ENCODE measurements at places on chromosomes 1 and 21.

- no peak for DNase-seq
Observed at GRCh38 chr1:232386721-232387510, 243.0 kb downstream of the SIPA1L2 start.

DNA sequence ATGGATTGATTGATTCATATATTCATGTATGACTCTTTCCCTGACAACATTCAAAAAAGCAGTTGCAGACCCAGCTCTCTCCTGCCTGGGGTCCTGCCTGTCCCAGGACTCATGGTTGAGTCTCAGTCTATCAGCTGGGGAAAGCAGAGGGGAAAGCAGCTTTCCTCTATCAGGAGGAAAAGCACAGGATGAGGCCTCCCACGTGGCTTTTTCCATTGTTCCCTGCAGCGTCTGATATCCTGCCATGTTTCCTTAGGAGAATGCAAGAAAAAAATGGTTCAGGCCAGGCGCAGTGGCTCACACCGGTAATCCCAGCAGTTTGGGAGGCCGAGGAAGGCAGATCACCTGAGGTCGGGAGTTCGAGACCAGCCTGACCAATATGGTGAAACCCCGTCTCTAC is 133.0 kb upstream of the VAMP3 start:
- DNase-seq, result no peak

DNA sequence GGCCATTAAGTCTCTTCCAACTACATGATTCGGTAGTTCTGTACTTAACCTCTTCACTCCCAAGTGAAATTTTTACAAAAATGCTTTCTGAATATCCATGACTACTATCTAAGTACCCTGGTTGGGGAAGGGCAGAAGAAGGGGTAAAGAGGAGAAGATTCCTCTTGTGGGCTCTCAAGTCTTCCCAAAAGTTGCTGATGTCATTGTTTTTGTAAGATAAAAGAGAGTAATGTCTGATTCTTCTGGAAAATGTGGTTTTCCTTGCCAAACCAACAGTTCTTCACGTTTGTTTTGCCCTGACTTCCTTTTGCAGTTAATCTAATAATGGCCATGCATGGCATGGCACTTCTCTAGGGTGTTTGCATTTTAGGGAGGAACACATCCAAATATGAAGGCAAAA is 34.7 kb upstream of the AK4 start:
- peak; percentile 44 for DNase-seq

DNA sequence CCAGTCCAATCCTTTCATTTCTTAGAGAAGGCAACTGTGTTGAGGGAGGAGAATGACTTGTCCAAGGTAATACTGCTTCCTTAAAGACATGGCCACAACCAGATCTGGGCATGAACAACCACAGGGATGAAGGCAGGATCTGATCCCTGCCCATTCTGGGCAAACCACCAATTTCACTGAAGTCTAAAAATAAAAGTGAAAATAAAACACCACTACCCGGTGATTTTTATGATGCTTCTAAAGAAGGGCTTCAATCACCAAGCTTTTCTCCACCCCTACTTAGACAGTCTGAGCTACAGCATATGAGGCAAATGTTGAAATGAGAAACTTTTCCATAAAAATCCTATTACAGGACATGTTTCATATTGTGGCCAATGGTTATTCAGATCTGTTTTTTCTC is 133.0 kb downstream of the PTPN14 start:
- DNase-seq, result no peak

DNA sequence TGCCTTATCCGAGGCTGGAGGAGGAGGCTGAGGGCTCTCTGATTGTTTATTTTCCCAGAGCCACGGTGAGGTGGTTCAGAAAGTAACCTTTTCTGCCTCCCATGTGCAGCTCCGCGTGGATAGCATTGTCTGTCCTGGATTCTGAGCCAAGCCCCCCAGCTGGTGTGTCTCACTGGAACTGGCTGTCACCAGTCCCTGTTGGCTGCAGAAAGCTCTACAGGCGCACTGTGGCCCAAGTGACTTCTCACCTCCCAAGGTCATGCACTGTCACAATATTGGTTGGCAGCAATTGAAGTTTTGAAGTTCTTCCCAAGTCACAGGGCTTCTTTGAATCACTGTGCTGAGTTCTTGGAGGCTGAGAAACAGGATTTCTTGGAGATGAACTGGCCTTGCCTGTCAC is 8.2 kb downstream of the BMP8A start:
- no peak for DNase-seq

GRCh38 chr1:212797681-212798080 is 6.0 kb downstream of the TATDN3 start:
- no peak for DNase-seq

DNA sequence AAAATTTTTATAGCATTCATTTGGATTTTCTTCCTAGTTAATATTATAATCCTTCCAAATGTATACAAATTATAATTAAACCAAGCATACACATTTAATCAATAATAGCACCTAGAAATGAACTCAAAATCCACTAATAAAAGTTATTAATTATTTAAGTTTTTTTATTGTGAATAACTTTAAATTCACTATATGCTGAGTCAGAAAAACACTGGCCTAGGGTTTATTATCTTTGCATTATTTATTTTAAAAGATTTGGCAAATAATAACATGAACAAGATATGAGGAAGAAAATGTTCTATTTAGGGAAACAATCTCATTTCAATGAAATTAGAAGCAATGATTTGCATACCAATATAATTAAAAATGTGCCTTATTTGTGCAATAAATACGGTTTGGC is 951.5 kb downstream of the KCNT2 start:
- DNase-seq, result no peak

GRCh38 chr1:213852107-213852506 is 135.7 kb upstream of the PROX1 start:
- no peak for DNase-seq

DNA sequence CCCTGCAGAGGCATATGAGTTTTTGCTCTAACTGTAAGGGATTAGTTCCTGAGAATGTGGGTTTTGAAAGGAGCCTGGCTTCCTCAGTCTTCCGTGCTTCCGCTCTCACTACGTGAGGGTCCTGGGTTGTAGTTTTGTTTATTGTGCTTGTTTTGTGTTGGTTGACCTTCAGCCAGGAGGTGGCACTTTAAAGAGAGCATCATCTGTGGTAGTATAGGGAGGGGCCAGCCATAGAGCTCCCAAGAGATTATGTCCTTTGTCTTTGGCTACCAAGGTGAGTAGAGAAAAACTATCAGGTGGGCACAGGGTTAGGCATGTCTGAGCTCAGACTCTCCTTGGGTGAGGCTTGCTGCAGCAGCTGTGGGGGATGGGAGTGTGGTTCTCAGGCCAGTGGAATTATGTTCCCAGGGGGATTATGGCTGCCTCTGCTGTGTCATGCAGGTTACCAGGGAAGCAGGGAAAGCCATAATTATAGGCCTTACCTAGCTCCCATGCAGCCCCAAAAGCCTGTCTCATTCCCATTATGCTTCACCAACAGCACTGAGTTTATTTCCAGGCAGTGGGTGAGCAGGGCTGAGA is 23.5 kb downstream of the CYP4B1 start:
- no peak for DNase-seq

DNA sequence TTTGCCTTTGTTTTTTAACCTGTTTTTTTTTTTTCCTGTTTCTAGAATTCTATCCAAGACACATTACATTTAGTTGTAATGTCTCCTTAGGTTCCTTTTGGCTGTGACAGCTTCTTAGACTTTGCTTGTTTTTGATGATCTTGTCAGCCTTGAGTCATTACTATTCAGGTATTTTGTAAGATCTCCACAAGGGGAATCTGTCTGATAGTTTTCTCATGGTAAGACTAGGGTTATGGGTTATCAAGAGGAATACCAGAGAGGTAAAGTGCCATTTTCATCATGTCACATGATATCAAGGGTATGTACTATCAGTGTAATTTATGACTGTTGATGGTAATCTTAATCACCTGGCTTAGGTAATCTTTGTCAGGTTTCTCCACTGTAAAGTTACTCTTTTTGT is 99.1 kb upstream of the GFI1 start:
- DNase-seq, result no peak
